A172 (cell line): ENCODE measurements at places on chromosomes 7 and 10. TPM values are rescaled to one million over a fixed set of nuclear protein-coding genes. Genes with fewer than 3 reads are reported as not detected.

CNPY1 gene
- not detected in 2 replicates for total RNA-seq

ARL5B gene
- total RNA-seq = 23.7 and 27.4 TPM in 2 replicates

- DNase-seq = no peak
Observed at GRCh38 chr7:139265673-139266072, 34.6 kb downstream of the UBN2 start.

DNA sequence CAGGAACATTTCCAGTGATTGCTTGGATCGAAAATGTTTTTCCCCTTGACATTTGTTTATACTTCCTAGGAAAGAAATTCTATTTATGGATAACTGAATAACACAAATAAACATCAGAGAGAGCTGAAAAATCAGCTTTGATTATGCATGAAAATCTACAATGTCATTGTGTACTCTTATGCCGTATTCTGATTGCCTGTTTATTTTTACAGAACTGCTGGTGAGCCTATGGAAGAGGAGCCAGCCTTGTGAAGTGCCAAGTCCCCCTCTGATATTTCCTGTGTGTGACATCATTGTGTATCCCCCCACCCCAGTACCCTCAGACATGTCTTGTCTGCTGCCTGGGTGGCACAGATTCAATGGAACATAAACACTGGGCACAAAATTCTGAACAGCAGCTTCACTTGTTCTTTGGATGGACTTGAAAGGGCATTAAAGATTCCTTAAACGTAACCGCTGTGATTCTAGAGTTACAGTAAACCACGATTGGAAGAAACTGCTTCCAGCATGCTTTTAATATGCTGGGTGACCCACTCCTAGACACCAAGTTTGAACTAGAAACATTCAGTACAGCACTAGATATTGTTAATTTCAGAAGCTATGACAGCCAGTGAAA is 121.5 kb downstream of the TWIST1 start:
- DNase-seq = no peak

C7orf57 gene
- 0.62 and 1.6 TPM in 2 replicates for total RNA-seq

- no peak for DNase-seq
Observed at GRCh38 chr10:113273181-113274163, 279.4 kb upstream of the HABP2 start.
